NCI-H460 (cell line): ENCODE measurements at places on chromosomes 16 and 17.

- DNase-seq = no peak
Measured at GRCh38 chr17:7587420-7588151, 2.3 kb downstream of the SOX15 start.

- DNase-seq = no peak
Measured at GRCh38 chr17:1298606-1299005, 19.1 kb downstream of the TRARG1 start.

DNA sequence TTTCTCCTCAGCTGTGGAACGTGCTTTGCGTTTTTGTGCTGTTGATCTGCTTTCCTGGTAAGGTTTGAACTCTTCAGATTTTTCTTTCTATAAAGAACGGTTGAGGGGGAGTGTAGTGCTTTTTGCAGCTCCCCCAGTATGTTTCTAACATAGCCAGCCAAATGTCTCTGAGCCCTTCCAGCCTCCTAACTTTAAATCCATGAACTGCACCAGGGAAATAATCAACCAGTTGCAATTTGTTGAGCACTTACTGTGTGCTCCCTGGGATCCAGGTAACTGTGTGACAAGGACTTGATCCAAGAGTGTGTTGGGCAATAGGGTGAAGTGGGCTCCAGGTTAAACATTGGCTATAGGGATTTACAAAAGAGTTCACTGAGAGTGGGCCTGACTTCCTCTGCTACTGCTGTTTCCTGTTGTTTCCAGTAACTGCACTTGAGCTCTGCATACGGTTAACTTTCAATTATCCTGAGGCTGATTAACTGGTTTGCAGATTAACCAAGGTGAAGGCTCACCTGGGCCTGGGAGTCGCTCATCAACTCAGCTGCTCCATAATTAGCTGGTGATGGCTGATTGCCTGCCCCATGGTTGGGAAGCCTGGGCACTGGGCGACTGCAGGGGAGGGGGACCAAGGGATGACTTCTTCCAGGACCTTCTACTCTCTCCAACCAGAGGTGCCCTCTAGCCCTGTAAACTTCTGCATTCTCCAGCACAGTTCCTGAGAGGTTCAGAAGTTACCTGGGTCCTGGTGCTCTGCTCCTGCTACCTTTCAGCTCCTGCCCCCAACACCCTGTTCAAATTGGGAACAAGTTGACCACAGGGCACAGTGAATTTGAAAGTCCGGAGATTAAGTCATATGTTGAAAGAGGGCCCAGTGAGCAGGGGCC is 19.5 kb downstream of the HLF start:
- DNase-seq = no peak

DNA sequence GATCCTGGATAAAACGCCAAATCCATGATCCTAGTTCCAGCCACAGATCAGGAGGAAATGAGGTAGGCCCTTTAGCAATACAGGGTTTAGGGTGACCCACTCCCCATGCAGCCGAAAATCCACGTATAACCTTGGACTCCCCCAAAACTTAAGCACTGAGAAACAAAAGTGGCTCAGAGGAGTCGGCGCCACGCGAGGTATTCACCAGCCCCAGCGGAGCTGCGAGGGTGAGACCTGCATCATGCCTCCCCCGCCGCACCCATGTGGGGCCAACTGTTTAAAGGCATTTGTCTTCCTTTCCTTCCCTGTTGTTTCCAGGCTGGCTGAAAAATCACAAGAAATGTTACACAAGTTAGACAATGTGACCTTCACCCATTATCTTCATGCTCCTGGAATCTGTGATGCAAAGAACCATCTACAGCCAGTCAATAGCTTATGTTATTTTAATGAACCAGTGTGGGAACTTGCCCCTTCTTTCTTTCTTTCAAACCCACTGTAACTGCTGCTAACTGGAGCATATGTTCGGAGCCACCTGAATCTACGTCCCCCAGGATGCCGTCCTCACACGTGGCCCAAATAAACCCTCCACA is 98.2 kb upstream of the METRNL start:
- DNase-seq = no peak

- no peak for DNase-seq
Measured at GRCh38 chr17:55561316-55561972, 50.2 kb upstream of the SMIM36 start.

GRCh38 chr16:31138621-31139578 is 3.4 kb upstream of the PRSS8 start:
- DNase-seq = peak; percentile 13

DNA sequence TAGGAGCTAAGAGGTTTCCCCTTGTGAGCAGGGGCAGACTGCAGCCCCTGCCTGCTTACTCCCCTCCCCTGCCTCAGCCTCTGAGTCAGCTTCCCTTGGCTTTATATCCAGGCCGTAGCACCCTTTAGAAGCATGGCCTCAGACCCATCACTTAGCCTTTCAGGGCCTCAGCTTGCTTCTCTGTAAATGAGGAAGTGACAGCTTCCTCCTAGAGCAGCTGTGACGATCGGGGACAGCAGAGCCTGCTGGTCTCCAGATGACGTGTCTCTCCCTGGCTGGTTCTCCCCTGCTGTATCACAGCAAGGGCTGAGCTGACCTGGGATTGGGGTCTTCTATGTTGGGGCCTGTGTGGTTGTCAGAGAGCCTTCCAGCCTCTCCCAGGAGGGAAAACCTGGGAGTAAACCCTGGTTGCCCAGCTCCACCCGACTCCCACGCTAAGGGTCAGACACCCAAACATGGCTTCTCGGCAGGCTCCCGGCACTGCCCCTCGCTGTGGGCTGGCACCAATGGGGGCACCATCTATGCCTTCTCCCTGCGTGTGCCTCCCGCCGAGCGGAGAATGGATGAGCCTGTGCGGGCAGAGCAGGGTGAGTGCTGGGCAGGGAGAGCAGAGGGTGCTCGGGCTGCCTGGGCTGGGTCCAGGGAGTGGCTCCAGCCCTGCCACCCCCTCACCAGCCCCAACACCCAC is 16.3 kb upstream of the MYO15B start:
- no peak for DNase-seq

DNA sequence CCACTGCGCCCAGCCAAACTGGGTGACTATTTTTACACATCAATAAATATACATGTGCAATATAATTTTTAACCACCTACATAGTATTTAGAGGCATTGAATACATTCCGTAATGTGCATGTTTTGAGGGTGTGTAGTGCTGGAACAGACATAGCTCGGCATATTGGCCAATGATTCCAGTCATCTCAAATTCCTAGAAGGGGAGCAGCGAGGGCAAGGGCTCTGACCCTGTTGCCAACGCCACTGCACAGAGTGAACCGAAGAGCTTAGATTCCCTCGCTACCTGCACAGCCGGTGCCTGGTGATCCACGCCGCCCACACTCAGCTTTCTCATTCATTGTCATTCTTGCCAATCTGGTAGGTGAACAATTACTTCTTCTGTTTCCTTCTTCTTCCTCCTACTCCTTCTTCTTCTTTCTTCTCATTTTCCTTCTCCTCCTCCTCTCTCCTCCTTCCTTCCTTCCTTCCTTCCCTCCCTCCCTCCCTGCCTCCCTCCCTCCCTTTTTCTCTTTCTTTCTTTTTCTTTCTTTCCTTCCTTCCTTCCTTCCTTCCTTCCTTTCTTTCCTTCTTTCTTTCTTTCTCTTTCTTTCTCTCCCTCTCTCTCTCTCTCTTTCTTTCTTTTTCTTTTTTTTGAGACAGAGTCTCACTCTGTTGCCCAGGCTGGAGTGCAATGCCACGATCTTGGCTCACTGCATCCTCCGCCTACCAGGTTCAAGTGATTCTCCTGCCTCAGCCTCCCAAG is 26.3 kb upstream of the ATP2A3 start:
- no peak for DNase-seq

DNA sequence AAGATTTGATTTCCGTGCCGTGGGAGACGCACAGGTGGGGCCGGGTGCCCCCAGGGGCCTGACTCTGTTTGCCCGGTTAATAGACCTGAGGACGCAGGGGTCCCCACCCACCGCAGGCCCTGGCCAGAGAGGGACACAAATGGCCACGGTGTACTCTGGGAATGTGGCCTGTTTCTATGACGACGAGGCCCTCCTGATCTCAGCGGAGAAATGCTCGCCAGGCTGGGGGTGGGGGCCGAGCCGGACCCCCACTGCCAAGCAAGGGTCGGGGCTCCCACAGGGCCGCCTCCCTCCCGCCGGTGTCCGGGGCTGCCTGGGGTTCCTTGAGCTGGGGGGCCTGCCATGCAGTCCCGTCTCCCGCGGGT is 24.5 kb upstream of the C1QTNF8 start:
- no peak for DNase-seq

DNA sequence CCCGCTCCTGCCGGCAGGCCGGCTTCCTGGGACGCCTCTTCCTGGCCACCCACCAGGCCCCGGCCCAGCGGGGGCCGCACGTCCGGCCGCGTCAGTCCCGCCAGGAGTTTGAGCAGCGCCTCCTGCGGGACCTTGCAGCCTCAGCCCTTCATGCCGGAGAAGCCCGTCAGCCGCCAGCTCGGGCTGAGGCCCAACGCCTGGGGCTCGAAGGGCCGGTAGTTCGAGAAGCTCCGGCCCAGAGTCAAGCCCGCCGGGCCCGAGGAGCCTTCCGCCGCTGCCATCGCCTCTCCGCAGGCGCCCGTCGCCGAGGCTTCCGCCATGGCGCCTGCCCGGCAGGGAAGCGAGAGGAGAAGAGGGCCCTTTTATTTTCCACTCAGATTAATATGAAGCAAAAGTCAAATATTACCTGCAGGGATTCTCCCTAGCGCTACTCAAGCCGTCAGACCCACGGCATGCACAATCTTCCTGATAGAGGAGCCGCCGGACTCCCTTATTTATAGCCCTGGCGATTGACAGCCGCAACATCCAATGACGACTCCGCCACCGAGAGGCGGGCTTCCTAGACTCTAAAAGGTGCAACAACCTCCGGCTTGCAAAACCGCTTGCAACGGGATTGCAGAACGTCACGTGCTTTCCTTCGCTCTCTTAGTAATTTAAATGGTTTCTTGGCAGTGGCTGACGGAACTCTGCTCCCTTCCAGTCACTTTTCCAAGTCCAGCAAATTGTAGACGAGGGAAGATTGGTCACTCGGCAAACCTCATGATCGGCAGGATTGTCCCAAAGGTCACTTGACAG is at the start of gene SEPHS2:
Gene SEPHS2 (minus strand): TSS at position 467 of the 795 bp plus-strand sequence. CDS start 147 bp downstream, at position 320.
- DNase-seq = peak; percentile 98

DNA sequence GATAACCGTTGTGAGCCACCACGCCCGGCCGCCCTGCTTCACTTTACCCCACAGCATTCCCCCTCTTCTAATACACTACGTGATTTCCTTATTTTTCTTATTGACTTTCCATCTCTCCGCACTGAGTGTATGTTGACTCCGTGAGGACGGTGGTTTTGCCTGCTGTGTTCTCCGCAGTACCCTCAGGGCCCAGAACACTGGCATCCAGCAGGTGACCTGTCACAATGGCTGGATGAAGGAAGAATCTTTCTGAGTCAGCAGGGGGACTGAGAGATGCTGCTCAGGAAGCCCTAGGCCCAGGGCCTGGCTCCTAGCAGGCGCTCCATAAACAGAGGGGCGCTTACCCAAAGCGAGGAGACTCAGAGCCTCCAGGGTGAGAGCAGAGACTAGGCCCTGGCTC is 79.5 kb downstream of the RTN4RL1 start:
- no peak for DNase-seq

- no peak for DNase-seq
Measured at GRCh38 chr17:28885951-28886350, 11.6 kb downstream of the FLOT2 start.

DNA sequence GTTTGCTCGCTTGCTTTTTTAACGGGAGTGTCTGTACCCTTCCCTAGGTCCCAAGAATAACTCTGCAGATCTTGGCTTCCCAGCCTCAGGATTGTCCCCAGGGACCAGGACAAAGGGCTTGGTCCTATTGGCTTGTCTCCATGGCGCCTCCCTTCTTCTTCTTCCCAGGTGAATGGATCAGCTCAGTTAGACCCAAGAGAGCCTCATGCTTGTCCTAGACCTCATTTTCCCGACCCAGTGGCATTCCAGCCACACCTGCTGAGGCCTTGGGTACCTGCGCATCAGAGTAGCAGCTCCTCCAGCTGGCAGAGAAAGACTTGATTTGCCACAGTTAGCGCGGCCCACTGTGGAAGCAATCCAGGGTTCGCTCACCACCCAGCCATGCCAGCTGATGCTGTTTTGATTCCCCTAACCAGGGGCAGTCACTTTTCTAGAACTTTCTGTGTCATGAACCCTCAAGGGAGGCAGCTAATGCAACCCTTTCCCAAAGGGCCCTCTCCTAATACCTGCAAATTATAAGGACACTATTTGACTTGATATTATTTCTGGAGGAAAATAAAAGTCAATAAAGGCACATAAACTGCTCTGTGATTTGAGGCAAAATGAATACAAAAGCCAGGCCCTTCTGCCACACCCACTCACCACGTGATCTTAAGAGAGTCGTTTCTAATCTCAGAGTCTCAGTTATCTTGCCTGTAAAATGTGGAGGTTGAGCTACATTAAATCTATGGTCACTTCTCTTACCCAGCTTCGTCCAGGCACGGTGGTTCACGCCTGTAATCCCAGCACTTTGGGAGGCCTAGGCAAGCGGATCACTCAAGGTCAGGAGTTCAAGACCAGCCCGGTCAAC is 13.9 kb downstream of the GPR142 start:
- DNase-seq = no peak

DNA sequence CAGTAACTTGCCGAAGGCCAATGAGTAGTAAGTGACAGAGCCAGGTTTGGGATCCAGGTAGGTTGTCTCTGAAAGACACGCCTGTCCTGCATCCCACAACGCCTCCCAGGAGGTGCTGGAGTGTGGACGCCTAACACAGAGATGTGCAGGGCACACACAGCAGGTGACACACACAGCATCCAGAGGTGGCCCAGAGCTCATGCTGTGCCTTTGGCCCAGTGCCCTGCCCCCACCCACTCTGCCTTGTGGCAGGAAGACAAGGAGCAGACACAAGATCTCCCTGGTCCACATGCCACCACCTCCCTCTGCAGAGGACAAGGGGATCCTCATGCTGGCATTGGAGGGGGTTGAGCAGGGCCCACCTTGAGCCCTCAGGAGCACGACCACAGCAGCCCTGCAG is 14.7 kb upstream of the STH start:
- DNase-seq = no peak

- no peak for DNase-seq
Measured at GRCh38 chr17:37713028-37713431, 31.8 kb downstream of the HNF1B start.

DNA sequence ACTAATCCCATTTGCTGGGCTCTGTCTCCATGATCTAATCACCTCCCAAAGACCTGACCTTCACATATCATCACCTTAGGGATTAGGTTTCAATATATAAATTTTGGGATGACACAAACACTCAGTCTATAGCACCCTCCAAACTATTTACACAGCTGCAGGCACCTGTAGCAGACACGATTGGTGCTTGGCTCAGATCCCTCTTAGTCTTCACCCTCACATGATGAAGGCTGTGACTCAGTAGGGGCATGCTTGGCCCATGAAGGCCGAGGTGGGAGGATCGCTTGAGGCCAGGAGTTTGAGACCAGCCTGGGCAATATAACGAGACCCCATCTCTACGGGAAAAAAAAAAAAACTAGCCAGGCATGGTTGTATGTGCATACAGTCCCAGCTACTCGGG is 73.5 kb downstream of the HS3ST2 start:
- no peak for DNase-seq

DNA sequence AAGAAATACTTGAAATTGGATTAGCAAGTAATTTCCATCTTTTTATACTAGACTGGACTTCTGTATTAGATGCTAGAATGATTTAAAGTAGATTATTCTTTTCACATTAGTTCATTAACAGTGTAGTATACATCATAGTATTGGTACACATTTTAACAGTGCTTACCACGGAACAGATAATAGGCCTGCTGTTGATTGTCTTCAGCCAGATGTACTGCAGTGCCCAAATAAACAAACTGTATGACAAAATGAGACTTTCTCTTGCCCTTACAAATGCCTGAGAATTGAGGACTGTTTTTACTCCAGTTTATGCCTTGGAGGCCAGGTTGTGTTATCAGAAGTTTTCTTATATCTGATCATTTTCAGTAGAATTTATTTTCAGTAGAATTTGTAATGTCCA is 631 bp downstream of the EVI2A start:
- DNase-seq = no peak
